HS-27A (cell line): ENCODE measurements at places on chromosomes 3 and 15.
A peak's percentile ranks its signal among the peaks of the same experiment; 100 is the strongest.

DNA sequence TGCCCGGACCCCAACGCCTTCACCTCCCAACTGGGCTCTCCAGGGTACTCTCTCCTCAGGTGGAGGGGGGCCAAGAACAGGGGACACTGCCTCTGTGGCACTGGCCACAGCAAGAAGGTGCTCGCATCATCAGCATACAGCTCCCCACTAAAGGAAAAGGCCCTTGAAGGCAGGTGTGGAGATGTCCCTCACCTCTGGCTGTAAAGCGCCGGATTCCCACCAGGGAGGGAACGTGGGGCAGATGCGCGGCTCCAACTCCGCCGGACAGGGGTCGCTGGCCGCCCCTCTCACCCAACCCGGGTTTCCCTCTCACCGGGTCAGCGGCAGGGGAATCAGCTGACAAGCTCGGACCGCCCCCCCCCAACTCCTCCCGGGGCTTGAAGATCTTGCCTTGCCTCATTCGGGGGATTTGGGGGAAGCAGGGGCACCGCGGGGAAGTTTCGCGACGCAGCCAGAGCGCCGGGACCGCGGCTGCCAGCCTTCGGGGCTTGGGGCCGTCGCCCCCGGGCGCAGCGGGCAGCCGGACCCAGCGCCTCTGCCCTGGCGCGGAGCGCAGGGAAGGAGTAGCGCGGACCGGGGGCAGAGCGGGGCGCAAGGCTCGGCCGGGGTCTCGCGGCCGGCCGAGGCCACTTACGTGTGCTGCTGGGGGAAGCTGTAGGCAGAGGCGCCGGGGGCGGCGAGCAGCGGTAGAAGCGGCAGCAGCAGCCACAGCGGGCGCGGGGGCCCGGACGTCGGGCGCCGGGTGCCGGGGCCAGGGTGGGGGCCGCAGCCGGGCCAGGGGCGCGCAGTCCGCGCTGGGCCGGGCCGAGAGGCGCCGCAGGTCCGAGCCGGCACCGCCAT, 630 bp downstream of the CACNA2D2 start:
- no peak for DNase-seq

- DNase-seq = no peak
Measured at GRCh38 chr3:64108231-64108630, 84.9 kb upstream of the PSMD6 start.

- DNase-seq = peak; percentile 71
Measured at GRCh38 chr3:148955544-148956346, 35.6 kb upstream of the GYG1 start.

- DNase-seq = no peak
Measured at GRCh38 chr15:100628746-100629145, 26.4 kb downstream of the ASB7 start.

DNA sequence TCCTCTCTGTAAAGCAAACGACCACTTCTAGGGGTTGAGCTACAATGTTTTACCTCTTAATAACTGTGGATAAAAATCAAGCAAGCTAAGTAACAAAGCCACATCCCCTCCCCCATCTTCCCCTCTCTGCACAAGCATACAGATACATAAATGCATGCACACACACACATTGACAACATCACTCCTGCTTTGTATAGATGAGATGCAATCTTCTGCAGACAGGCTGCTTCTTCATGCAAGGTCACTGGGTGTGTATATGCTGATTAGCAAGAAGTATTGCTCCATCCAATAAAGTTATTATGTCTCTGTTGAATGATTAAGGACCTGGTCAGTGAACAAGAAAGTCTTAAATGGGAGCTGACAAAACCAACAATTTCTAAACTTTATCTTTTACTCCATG, 8.8 kb upstream of the ATP11B start:
- no peak for DNase-seq

DNA sequence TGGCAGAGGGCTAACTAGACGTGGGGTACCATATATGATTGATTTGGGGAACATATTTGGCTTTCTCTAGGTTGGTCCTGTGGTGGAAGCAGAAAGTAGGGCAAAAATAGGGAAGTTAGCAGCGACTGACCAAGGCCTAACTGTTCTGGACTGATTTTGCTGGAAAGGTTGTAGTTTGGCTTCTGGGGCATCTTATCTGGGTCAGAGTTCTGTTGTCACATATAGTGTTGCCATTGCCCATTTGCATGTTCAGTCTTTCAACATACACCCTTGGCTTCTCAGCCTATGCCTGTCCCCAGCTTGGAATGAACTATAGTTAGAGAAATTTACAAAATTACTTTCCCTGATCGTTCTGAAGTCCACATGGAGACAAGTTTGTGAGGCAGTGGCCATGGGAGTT, 426.5 kb downstream of the TBC1D5 start:
- no peak for DNase-seq

DNA sequence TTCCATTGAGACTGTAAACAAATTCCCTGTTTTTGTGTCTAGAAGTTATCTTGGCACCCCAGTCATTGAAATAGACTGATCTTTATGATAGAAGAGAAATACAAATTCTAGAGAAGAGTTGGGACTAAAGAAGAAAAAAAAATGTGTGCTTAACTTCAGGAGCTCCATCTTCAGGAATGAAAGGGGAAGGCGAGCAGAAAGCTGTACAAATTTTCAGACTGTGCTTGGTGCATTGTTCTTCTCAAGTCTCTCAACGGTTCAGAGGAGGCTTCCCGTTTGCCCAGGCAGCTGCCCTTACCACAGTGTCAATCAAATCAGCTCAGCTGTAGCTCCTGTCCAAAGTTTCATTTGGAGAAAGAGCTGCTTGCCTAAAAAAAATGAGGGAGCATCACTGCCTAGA, 41.7 kb downstream of the OXSM start:
- no peak for DNase-seq

DNA sequence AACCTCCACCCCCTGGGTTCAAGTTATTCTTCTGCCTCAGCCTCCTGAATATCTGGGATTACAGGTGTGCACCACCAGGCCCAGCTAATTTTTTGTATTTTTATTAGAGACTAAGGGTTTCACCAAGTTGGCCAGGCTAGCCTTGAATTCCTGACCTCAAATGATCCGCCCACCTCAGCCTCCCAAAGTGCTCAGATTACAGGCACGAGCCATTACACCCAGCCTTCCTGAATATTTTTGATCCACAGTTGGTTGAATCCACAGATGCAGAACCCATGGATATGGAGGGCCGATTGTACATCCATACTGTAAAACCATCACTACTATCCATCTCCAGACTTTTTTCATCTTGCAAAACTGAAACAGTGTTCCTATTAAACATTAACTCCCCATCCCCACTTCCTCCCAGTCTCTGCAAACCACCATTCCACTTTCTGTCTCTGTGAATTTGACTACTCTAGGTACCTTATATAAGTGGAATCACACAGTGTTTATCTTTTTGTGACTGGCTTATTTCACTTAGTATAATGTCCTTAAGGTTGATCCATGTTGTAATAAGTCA, 8.2 kb upstream of the TMEM62 start:
- no peak for DNase-seq
